ENCODE measurements at places on chromosomes 16 and 17.

DNA sequence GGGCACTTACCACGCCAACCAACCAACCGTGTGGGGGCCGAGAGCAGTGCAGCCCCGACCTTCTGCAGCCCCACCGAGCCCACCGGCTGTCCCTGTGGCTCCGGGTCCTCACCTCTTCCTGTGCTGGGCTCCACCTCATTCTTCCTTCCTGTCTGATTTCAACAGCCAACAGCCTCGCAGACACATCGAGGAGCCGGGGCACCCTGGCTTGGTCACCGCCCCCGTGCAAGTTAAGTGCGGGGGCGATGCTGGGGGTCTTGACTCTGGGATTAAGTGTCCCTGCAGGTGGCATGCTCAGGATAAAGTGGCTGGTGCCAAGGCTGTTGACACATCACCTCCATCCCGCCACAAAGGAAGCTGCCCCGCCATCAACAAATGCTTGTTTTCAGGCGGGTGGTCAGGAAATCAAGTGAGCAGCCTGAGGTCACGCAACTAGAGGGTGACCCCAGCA lies at the start of gene NLRC3:
NLRC3 (minus strand) TSS at position 102 of the 451 bp plus-strand sequence. CDS start 12,367 bp downstream, outside the sequence.
- no peak for DNase-seq

DNA sequence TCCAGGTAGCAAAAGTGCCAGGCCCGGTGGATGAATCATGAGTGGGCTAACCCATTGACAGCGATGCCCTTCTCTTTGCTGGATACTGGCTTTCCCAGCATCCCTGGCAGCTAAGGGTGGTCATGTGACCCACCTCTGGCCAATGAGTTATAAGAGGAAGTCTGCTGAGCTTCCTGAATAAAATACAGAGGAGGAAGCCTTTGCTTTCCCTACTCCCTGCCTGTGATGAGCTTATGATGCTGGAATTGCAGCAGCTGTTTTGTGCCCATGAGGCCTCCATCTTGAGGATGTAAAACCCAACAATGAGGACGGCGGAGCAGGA lies 15.0 kb upstream of the ATP2A3 start:
- no peak for DNase-seq

GRCh38 chr17:55160501-55160900 lies 104.3 kb upstream of the HLF start:
- no peak for DNase-seq

- no peak for DNase-seq
Measured at GRCh38 chr17:3593384-3593783, 15.8 kb downstream of the TRPV1 start.

- no peak for DNase-seq
Measured at GRCh38 chr17:56098746-56099145, 54.5 kb upstream of the ANKFN1 start.

DNA sequence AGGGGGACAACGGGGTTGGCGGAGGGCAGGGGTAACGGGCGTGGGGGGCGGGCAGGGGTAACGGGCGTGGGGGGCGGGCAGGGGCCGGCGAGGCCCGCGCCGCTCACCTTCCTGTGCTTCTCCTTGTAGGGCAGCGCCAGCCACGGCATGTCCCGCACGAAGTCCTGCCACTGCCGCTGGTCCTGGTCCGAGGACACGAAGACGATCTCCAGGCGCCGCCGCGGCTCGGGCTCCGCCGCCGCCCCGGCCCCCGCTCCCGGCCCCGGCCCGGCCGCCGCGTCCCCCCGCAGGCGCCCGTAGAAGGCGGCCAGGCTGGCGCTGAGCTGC lies 401 bp downstream of the NXN start:
- no peak for DNase-seq

GRCh38 chr17:76957678-76958464 lies 89.7 kb downstream of the MGAT5B start:
- no peak for DNase-seq

DNA sequence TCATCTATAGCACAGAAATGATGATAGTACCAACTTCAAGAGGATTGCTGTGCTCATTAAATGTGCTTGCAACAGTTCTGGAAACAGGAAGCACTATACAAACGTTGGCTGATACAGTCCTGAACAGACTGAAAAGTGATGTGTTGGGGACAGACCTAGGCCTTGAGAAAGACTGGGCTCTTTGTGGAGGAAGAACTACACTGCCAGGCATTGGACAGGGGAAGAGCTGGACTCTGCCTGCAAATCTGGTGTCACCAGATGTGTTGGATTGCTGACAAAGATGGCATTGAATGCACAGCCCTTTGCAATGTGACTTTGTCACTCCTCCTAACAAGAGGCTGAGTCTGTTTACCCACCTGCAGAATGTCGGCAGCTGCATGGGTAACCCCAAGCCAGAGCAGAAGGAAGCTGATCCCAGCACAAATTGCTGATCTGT lies 12.4 kb upstream of the ST6GALNAC2 start:
- no peak for DNase-seq

DNA sequence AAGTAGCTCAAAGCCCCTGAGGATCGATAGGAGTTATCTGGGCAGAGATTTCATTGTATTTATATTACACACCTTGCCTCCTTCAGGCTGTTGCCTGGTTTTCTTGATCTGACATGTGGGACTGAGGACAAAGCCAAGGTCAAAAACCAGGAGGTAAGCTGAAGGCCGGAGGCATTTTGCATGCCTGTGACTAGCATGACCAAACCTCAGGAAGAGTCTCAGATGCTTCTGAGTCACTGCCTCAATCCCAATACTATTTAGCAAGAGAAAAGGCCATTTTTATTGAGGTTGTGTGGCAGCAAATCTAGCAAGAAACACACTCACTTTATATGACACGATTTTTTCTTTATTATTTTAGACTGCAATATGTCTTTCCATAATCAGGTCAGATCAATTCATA lies 968.1 kb downstream of the CDH11 start:
- DNase-seq: no peak

- DNase-seq: no peak
Measured at GRCh38 chr17:10033959-10034358, 128.9 kb upstream of the RCVRN start.

GRCh38 chr16:17360693-17361122 lies 110.1 kb downstream of the XYLT1 start:
- no peak for DNase-seq

DNA sequence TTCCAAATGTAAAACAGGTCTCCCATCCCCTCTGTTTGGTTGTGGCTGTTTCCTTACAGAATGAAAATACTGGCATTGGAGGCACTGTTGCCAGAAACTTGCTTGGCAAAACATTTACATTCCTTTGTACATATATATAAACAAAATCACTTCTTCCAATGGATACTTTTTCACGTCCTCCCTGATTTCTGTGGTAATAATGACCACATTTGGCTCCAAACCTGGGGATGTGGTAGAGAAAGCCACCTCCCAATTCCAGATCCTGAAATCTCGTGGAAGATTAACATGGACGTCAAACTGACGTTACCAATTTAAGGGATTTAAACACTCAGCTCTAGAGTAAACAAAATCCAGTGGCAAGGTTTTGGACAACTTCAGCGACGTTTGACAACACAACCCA lies 370.8 kb upstream of the ZFHX3 start:
- DNase-seq: no peak

DNA sequence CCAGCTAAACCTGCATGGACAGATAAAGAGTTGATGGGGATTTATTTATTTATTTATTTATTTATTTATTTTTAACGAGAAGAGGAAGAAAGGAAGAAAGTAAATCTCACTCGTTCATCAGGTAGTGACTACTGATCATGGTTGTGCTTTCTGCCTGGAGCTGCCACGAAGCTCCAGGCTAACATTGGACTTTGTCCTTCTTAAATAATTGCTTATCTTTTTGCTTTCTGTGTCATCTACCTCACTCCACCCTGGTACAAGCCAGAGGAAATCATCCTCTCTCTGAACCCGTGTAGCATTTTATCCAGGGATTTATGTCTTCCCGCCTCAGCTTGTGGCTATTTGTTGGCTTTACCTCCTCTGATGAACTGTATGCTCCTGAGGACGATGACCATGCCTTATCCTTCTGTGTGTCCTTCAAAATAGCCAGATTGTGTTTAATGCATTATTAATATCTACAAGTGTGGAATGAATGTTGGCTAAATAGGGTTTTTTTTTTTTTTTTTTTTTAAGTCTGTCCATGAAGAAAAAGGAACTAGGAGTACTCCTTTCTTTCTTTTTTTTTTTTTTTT lies 8.0 kb upstream of the SLC12A3 start:
- DNase-seq: no peak

GRCh38 chr16:65752522-65752844 lies 614.0 kb upstream of the CDH5 start:
- no peak for DNase-seq

Data from NCI-H748 treated with DMSO at 0.1 percent for 48 hours (cell line).